ENCODE measurements at places on chromosomes 7 and 10.

DNA sequence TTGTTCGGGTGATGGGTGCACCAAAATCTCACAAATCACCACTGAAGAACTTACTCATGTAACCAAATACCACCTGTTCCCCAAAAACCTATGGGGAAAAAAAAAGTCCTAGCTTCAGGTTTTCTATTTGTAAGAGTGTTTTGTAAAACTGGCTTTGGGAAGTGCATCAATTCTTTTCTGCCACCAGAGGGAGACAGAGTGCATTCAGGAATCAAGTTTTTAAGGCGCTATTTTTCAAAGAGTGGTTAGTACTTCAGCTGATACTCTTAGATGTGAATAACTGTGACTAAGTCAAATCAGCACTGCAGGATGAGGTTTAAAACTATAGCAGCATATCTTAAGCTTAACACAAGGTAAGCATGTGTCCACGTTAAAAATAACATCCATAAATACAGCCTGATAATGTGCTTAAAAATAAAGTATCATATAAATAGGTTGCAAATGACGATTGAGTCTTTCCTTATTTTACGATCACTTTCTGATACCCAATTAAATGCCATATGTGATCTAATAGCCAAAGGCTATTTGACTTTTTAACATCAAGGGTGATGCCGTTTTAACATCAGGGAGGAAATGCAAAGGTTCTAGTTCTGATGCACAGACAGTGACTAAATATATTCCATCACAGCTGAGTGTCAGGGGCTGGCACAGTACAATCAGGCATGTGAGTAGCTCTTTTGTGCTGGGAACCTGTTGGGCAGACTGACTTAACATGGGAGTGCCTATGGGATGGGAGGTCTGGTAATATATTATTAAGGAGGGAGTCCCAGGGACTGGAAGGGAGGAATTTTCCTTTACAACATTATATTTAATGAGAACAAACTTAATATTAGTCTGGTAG, 10.6 kb upstream of the LYZL2 start:
- no peak for DNase-seq

DNA sequence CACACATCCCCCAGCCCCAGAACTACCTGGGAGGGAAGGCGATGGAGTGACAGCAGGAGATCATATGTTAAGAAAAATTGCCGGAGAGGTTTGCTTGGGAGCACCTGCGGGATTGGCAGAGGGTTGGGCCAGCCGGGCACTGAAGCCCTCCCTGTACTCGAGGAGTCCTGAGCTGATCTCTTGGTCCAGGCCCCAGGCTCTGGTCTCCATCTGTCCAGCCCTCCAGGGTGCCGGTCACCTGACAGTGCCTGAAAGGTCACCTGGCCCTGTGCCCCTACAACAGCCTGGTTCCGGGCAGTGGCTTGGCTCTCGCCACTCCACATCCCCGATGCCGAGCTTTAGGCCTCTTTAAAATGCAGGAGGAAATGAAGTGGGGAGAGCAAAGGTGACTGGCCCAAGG, 47.3 kb upstream of the PCBD1 start:
- DNase-seq, result no peak

DNA sequence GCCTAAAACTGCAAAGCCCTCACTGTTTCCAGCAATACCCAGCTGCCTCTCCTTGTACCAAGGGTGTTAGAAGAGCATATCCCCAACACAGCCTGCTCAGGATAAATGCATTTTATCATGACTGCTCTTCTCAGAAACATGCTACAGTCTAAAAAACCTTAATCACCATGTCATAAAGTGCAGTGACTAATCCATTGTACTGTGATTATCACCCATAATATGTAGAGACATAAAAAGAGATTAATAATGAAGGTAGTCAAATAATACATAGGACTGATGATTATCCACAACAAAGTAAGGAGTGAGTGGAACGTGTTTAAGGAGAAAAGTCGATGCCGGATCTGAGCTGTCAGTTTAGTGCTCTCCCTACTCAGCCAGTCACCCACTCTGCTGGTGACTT, 12.2 kb upstream of the WDR11 start:
- no peak for DNase-seq

- DNase-seq, result no peak
These were observed 58.6 kb upstream of the ARID5B start for GRCh38 chr10:61842755-61843497.

DNA sequence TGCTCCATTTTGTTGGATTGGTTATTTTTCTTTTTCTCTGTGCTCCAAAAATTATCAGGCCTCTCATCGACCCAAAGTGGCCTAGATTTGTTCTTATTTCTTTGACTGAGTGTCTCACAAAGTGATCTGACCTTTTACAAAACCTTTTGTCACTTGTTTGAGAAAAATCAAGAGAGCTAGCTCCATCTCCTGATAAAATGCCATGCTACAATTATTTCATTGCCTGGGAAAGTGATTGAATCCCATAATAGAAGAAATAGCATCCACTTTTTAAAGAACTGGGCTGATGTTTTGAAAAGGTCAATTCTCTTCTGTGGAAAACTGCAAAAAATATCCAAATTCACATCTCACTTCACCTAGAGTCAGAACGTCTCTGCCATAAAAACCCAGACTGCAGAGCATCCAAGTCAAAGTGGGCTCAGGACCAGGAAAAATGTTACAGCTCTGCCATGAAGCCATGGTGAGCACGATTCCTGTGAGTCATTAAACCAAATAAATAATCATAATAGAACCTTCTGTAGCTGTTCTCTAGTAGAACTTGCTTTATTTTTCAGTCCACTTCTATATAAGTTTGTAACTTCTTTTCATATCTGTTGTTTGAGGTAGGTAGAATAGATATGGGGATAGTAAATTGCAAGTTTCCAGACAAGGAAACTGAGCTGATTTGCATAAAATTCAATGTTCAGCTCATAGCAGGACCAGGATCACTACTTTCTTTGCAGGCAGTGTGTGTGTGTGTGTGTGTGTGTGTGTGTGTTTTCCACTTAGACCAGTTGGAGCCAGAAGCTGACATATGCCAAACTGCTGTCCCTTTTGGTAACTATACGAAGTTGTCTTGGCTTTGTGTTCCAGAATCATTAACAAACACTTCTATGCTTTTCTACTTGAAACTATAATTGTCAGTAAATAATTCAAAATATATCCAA, 632.5 kb upstream of the ANKRD30A start:
- no peak for DNase-seq

DNA sequence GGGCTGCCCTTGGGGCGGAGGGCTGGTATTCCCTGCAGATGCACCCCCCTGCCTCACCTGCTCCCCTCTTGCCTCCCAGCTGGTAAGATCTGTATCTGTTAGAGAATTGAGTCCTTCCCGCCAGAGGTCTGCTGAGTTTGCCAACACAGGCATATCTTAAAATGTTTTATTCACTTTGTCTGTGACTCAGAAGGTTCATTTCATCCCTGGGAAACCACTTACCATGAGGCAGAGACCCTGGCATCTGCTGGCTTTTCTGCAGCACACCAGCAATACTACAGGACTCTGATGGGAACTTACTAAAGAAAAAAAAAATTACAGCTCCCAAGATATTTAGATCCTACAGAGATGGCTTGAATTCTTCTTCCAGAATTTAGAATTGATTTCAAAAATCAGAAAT, 131.3 kb downstream of the PLPP4 start:
- DNase-seq, result no peak

DNA sequence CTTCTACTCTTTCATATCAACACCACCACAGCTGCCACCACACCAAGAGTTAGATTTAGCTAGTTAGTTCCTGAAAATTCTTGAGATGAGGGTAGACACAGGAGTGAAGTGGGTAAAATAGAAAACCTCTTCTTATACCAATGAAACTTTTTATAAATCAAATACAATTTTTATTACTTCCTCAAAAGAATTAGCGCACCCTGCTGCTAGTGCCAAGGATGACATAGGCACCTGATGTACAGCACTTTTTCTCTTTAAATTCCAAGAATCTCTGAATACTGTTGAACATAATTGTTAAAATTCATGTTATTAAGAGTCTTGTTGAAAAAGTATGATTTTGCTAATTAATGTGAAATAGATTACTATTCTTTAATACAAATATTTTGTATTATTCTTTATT, 11.4 kb downstream of the ZWINT start:
- DNase-seq, result no peak

DNA sequence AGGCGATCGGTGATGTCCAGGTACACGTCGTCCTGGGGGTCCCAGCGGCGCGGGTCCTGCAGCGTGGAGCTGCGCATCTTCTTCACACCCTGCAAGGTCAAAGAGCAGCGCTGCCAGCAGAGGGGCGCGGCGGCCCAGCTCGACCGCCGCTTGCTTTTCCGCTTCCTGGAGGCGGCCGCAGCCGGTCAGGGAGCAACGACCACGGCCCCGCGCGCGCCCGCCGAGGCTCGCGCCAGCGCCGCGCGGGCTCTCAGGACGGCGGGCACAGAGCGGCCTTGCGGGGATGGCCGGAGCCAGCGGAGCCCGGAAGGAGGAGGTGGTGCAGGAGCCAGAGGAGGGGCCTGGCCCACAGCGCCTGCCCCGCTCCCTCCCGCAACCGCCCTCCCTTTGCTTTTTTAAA, 76.4 kb upstream of the CDC14C start:
- no peak for DNase-seq

DNA sequence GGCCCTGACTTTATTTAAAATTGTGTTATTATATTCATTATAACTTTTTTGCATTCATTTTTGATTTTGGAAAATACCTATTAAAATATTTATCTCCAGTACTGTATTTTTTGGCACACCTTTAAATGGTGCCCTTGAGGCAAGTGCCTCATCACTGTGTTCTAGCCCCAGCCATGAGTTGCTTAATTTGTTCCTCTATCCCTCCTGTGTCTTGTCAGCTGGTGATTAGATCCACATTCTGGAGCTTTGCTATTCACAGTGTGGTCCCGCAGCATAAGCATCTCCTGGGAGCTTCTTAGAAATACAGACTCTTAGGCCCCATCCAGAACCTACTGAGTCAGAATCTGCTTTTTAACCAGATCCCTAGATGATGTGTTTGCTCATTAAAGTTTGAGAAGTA, 19.8 kb downstream of the AGK start:
- DNase-seq, result no peak

DNA sequence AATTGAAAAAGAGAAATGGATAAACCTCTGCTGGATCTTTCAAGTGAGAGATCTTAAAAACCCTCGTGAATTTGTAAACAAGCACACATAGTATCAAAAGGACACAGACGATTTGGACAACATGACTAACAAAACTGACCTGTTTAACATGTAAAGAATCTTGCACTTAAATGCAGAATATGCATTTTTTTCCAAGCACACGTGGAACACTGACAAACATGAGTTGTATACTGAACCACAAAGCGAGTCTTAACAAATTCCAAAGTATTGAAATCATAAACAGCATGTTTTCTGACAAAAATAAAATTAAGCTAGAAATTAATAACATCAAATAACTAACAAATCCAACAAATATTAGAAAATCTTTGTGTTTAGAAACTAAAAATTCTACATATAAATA, 65.0 kb upstream of the ZNF746 start:
- no peak for DNase-seq

Data from stimulated activated CD4-positive, alpha-beta T cell treated with anti-CD3 and anti-CD28 coated beads, Interleukin-15, amount 100 ng/mL, for 48 hours (primary cell).